ENCODE measurements at places on chromosomes 5 and 9.

GRCh38 chr9:28651050-28651722 lies 1077.9 kb upstream of the C9orf72 start:
- DNase-seq = no peak

- DNase-seq = no peak
These were observed 553.8 kb downstream of the DTWD2 start for GRCh38 chr5:118434522-118434921.

DNA sequence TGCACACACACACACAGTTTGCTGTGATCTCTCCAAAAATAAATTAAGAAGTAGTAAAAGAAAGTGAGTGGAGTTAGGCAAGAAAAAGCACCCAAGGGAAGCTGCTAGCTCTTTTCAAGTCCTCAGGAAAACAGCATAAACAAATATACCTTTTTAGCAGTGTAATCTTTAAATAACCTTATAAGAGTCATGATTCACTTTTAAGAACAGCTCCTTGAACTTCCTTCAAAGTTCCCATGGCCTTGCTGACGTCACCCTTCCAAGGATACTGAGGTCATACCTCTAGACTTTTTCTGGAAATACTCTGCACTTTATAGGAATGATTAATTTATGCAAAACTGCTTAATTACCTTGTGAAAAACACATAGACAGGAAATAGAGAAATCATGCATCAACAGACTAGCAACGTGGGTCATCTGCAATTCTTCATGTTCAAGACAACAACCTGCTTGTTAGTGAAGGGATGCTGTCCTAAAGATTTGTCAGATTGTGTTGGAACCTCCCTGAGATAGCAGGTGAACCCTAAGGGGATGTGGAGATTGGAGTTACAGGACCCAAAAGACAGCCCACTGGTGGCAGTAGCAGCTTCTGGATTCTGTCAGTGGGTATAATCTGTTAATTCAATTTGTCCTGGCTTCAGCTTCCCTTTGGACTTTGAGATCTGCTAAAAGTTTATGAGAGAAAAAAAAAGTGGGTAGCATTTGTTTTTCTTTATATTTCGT lies 229.0 kb downstream of the ELAVL2 start:
- DNase-seq = no peak

DNA sequence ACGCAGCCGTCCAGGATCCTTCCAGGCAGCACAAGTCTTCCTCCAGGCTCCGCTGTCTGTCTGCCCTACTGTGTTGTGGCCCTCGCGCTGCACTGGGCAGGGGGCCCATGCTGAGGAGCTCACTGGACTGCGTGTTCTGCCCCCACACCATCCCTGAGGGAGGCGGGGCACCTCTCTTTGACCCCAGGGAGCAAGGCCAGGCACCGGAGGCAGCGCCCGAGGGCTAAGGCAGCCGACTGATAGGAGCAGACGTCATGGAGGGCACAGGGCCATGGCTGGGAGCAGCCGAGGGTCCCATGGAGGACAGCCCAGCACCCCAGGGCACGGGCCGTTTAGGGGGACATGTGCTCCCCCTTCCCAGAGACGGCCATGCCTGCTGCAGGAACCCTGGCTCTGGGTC lies 46.7 kb downstream of the KCNT1 start:
- no peak for DNase-seq

DNA sequence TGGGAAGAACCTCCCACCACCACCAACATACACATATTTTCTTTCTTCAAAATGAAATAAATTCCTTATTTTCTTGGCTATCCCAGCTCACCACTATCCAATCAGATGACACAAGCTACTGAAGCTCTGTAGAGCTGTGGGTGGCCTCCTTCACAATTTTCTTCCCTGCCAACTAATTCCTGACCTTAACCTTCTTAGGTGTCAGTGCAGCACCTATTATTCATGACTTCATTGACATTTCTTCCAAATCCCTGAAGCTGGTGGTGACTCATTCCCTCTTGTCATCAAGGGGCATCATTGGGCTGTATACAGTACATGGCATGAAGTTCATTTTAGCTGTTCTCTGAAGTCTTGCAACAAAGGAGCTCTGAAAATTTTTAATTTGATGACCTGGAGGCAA lies 42.0 kb upstream of the ADRA1B start:
- DNase-seq = no peak

GRCh38 chr5:152505442-152506042 lies 100.5 kb upstream of the NMUR2 start:
- DNase-seq = peak; percentile 51

- DNase-seq = no peak
These were observed 175.5 kb downstream of the MUSK start for GRCh38 chr9:110844121-110844520.

DNA sequence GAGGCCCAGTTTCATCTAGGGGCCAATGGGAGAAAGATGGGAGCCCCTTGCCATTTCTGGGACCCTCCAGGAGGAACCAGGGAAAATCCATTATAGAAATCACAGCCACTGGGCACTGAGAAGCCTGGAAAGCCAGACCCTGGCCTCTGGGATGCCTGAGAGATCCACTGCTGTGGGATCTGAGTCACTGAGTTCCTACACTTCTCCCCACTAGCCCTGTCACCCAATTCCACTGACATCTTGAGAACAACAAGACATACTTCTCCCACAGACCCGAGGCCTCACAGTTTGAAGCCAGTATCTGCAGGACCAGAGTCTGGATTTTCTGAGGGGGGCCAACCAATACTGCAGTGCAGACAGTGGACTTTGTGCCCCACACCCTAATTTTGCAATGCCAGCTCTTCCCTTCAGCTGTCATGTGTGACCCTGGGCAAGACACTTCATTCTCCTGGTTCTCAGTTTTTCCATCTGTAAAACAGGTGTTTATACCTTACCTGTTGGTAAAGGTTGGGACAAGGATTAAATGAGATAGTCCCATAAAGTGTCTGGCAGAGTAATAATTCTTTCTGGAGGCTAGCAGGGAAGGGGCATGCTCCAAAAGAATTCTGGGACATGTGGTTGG lies 46.5 kb downstream of the CXXC5 start:
- no peak for DNase-seq

GRCh38 chr5:72677447-72677846 lies 139.0 kb upstream of the TNPO1 start:
- DNase-seq = no peak

DNA sequence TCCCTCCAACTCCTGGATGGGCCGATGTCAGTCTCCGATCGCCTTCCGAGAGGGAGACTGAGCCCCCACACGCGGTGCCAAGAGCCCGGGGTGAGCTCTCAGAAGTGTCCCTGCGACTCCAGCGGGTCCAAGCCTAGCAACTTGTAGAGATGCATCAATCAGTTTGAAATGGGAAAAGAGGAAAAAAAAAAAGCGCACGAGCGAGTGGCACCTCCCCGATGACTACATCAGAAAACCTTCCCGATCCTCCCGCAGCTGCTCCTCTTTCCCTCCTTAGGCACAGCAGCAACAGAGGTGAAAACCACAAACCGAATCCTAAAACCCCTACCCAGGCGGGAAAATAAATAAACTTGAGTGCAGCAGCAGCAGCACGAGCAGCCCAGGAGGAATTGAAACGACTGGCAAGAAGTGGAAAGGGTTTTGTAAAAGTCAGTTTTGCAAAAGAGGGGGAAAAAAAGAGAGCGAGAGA lies 1.0 kb upstream of the EFNA5 start:
- peak; percentile 26 for DNase-seq

GRCh38 chr9:115357821-115358220 lies 239.9 kb upstream of the TNC start:
- no peak for DNase-seq

GRCh38 chr9:127783111-127784008 lies 2.5 kb upstream of the CDK9 start:
- no peak for DNase-seq

- DNase-seq = no peak
These were observed 91.9 kb downstream of the CEMIP2 start for GRCh38 chr9:71676460-71676859.

- no peak for DNase-seq
These were observed 64.9 kb downstream of the SIL1 start for GRCh38 chr5:139133282-139133681.

DNA sequence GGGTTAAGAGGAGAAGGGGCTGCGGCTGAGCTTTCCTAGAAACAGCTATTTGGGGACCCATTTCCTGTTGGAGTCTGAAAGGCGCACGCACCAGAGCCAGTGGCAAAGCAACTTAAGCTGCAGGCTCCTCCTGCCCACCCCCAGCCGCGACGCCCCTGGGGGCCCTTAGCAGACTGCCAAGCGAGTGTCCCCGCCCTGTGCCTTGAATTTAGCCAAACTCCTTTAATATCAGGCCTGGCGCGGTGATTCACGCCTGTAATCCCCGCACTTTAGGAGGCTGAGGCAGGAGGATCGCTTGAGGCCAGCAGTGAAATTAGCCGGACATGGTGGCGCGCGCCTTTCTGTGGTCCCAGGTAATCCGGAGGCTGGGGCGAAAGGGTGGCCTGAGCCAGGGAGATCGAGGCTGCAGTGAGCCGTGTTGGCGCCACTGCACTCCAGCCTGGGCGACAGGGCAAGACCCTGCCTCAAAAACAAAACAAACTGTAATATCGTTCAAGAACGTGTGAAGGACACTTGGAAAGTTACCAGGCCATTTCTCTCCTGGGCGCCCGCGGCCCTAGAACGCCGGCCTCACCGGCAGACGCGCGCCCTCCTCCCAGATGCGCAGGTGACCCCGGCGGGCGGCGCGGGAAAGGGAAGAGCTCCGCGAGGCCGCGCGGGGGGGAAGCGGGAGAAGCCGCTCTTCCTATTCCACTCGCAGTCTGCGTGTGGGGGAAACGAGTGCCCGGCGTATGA lies 1.0 kb upstream of the F2R start:
- no peak for DNase-seq

DNA sequence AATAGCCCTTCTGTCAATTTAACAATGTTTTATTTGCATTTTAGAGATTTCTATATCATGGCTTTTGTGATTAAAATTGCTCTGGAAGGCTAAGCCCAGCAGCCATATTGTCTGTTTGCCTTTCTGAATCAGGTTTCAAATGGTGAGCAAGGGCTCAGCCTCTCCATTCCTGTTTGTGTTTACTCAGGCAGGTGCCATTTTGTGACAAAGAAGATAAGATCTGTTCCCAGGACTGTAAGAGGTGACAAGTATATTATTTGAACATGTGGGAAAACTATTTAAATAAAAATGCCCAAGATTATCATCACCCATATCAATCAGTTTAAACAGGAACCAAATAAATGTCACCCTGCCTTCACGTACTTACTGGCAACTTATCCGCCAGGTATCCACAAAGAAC lies 641.3 kb upstream of the KLF4 start:
- no peak for DNase-seq

- DNase-seq = no peak
These were observed 46.4 kb upstream of the FAM170A start for GRCh38 chr5:119582987-119583386.

GRCh38 chr5:53025487-53025886 lies 36.3 kb downstream of the ITGA2 start:
- DNase-seq = no peak

DNA sequence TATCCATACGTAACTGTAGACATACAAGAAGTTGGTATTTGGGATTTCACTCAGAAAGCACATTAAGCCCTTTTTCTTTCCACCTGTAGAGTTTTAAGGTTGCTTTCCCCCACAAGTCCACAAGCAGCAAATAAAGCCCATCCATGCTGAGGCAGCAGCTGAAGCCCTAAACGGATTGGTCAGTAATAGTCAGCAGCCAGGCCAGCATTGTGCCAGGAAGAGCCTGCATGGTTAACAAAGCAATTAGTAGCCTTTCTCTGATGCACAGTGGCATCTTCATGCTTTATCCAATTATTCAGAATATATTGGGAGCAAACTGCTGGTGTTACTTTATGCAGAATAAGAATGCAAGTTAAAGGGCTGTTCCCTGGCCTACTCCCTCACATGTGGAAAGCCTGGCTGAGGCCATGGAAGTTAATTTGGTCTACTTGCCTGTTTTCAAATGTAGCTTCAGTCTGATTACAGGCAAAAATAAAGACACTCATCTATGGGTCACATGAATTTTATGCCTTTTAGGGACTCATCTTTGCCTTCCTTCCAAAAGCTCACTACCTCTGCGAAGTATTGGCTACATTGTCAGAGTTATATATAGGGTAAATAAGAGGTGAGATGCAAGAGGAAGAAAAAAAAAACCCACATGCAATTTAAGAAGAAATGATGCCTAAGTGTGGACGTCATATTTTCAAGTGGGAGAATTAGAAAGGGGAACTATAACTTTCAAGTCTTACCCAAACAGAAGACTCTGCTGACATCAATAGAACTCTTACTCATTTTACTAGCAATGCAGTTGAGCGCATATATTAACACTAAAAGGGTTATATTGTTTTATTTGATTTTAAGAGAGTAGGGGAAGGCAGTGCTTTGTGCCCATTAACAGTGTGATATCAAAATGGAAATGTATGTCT lies 15.9 kb downstream of the EBF1 start:
- DNase-seq = no peak

- no peak for DNase-seq
These were observed 94.3 kb downstream of the PRKACG start for GRCh38 chr9:68919661-68920060.

GRCh38 chr5:180898621-180899246 lies at the start of gene BTNL8:
Gene BTNL8, plus strand, starts transcription at chr5:180899159. Its CDS starts 152 bp downstream, at chr5:180899311.
- no peak for DNase-seq

DNA sequence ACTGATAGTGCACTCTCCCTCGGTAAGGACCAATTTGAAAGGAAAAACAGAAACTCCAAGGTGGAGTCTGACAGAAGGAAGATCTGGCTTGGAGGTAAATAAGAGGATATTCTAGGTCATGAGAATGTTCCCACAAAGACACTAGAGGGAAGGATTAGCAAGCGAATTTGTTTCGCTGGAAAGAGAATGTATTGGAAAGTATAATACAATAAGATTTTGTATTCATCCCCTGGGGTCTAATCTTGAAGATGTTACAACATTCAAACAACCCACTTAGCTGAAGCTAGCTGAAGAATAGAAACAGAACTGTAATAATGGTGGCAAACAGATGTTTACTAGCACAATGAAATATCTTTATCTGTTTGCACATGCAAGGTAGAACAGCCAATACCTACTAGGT lies 158.7 kb downstream of the GNAQ start:
- no peak for DNase-seq

GRCh38 chr9:115135821-115136778 lies 18.1 kb upstream of the TNC start:
- no peak for DNase-seq

GRCh38 chr5:24497591-24498157 lies 147.1 kb downstream of the CDH10 start:
- no peak for DNase-seq

DNA sequence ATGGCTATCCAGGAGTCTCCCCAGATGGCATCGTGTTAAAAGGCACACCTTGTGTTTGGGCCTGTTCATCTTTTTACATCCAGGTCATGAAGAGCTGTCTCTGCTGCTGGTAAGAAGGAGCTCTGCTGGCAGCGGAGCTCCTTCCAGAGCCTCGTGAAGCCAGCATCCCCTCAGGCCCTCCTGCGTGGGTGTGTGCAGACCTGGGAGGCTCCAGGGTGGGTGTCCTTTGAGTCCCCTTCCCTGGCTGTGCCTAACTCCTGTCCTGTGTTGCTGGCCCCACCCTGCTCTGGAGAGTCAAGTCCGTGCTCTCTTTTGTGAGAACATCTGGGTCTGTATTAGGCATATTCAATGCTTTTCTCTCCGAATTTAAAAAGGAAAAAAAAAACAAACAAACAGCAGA lies 149.6 kb upstream of the IRX2 start:
- DNase-seq = no peak

Data from neural crest cell (in vitro differentiated cells).